Activated CD4-positive, alpha-beta memory T cell treated with anti-CD3 and anti-CD28 coated beads, Interleukin-2, amount 10 ng/mL, durations not matched to agents 7 days and 5 days (primary cell): ENCODE measurements at places on chromosomes 6 and 20. TPM values are rescaled to one million over a fixed set of nuclear protein-coding genes. Genes with fewer than 3 reads are reported as not detected.

SLC17A3 gene
- 0.96 TPM for total RNA-seq

SLC2A4RG gene
- 90.4 TPM for total RNA-seq

SLC13A3 gene
- total RNA-seq: not detected

SIGLEC1 gene
- total RNA-seq: 0.03 TPM

ZBP1 gene
- total RNA-seq: 57.7 TPM

KCNQ2 gene
- not detected for total RNA-seq

C20orf173 gene
- total RNA-seq: not detected

RHAG gene
- total RNA-seq: not detected

RNF217 gene
- 1.1 TPM for total RNA-seq

AVP gene
- not detected for total RNA-seq

TBP gene
- total RNA-seq: 19.6 TPM

SMOC2 gene
- not detected for total RNA-seq

PACSIN1 gene
- total RNA-seq: 2.2 TPM

WFDC10B gene
- not detected for total RNA-seq

LPA gene
- total RNA-seq: not detected

TMEM244 gene
- total RNA-seq: not detected

COX4I2 gene
- not detected for total RNA-seq

CLDN20 gene
- total RNA-seq: not detected

NOX3 gene
- not detected for total RNA-seq

METTL24 gene
- not detected for total RNA-seq

RSPH4A gene
- 0.10 TPM for total RNA-seq

SYTL3 gene
- total RNA-seq: 135 TPM

BPIFB2 gene
- total RNA-seq: not detected

BHLHE23 gene
- not detected for total RNA-seq

LINC00237 gene
- total RNA-seq: not detected

NPBWR2 gene
- total RNA-seq: not detected

KCNK5 gene
- 8.6 TPM for total RNA-seq

GNAS-AS1 gene
- total RNA-seq: 0.65 TPM

ULBP2 gene
- 1.8 TPM for total RNA-seq

APOBEC2 gene
- total RNA-seq: not detected

SYCP2L gene
- total RNA-seq: not detected

HLA-G gene
- total RNA-seq: 0.15 TPM

MYB gene
- 27.7 TPM for total RNA-seq

FNDC11 gene
- total RNA-seq: 0.20 TPM

PI3 gene
- not detected for total RNA-seq

LGSN gene
- 0.18 TPM for total RNA-seq

BANF2 gene
- total RNA-seq: not detected

PKHD1 gene
- total RNA-seq: not detected

PIM1 gene
- total RNA-seq: 505 TPM

CST5 gene
- not detected for total RNA-seq

OPN5 gene
- not detected for total RNA-seq

BNIP5 gene
- not detected for total RNA-seq

ZFAND3 gene
- 38.2 TPM for total RNA-seq
